ENCODE measurements at places on chromosomes 6 and 20. TPM values are rescaled to one million over a fixed set of nuclear protein-coding genes. Genes with fewer than 3 reads are reported as not detected.
A peak's percentile ranks its signal among the peaks of the same experiment; 100 is the strongest.

DNA sequence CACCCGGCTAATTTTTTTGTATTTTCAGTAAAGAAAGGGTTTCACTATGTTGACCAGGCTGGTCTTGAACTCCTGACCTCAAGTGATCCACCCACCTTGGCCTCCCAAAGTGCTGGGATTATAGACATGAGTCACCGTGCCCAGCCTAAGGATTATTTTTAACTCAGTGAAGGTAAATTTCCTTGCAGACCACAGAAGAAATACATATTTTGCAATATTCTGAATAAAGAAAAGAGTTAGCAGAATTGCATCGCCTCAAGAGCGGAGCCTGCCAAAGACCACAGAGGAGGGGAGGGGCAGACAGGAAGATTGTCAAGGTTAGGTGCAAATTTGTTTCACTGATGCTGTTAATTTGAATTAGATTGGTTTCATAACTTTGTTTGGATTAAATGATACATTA is 47.4 kb downstream of the SOD2 start:
- no peak for DNase-seq

DNA sequence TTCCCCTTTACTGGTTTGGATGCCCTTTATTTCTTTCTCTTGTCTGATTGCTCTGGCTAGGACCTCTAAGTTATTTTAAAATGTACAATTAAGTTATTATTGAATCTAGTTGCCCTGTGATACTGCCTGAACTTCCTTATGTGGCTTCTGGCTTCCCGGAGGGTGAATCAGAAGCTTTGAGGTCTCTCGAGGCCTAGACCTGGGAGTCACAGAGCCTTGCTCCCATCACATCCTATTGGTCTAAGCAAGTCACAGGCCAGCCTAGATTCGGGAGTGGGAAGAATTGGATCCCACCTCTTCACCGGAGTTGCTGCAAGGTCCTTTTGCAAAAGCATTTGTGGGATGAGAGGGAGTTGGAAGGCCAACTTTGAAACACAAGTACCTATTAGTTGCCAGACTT is 15.2 kb downstream of the BCAS4 start:
- no peak for DNase-seq

- no peak for DNase-seq
Measured at GRCh38 chr6:139642346-139642745, 267.9 kb upstream of the CITED2 start.

- DNase-seq, result no peak
Measured at GRCh38 chr20:32248043-32248442, 29.4 kb upstream of the KIF3B start.

GRCh38 chr6:48809245-48809644 is 653.8 kb downstream of the MMUT start:
- DNase-seq, result no peak

GRCh38 chr6:5083813-5084359 is 1.3 kb upstream of the PPP1R3G start:
- no peak for DNase-seq

GRCh38 chr6:43758617-43759050 is 11.4 kb upstream of the VEGFA start:
- peak; percentile 91 for DNase-seq

DNA sequence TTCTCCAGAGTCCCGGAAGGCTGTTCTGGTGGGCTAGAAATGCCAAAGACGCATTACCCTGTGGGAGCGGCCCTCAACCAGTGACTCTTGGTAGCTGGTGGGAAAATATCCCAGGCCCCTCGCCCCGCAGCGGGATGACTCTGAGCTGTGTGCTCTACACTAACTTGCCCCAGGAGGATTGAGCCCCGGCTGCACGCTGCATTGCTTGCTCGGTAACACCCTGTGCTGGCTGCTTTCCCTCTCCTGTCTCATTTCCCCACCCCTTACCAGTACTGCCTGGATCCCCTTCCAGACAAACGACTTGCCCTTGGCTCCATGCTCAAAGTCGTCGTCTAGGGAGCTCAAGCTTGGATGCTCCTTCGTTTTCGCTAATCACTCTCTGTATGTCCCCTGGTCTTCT is 411.8 kb upstream of the SULF2 start:
- no peak for DNase-seq

- no peak for DNase-seq
Measured at GRCh38 chr6:170032197-170032596, 258.7 kb downstream of the DLL1 start.

Gene GPLD1
- total RNA-seq, result 5.3 TPM

Gene TMEM63B
- 60.5 TPM for total RNA-seq

Gene BPI
- total RNA-seq, result not detected

Gene EYS
- not detected for total RNA-seq

Gene SLC32A1
- total RNA-seq, result 0.33 TPM

Gene BAK1
- 43.3 TPM for total RNA-seq

Gene HCK
- 0.82 TPM for total RNA-seq
